ENCODE measurements at places on chromosomes 13 and 19.

DNA sequence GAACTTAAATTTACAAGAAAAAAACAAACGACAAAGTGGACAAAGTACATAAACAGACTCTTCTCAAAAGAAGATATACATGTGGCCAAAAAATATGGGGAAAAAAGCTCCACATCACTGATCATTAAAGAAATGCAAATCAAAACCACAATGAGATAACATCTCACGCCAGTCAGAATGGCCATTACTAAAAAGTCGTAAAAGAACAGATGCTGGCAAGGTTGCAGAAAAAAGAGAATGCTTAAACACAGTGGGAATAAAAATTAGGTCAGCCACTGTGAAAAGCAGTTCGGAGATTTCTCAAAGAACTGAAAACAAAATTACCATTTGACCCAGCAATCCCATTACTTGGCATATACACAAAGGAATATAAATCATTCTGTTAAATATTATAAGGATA, 132.7 kb downstream of the UGGT2 start:
- no peak for DNase-seq

DNA sequence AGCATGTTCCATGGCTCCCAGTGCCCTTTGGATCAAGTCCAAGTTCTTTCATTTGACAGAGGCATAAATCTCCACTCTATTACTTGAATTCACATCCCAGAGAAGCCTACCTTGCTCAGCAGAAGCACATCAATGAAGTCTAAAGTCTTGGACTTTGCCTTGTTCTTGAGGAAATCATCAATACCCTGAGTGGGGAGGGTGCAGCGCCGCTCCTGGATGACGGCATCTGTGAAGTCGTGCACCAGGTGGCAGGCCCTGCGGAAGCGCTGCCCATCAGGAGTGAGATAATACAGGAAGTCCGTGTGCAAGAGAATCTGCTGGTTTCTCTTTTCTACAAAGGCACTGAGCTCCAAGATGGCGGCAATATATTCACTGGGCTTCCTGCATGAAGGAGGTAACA, 10.6 kb downstream of the CYP4F11 start:
- no peak for DNase-seq

- no peak for DNase-seq
These were observed at the start of gene P2RY11 for GRCh38 chr19:10111405-10111811. Gene P2RY11 (plus strand): TSS chr19:10111693. CDS start chr19:10111722, 29 bp downstream.

DNA sequence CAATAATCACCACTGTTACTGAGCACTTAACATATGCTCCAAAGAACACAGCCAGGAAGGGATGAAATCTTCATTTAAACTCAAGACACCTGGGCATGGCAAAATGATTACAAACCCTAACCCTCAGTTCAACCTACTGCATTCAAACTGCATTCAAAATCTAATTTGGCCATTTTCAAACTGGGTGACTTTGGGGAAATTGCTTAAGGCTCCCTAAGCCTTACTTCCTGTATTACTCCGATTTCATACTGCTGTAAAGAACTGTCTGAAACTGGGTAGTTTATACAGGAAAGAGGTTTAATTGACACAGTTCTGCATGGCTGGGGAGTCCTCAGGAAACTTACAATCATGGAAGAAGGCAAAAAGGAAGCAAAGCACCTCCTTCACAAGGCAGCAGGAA, 50.4 kb downstream of the CBY2 start:
- no peak for DNase-seq

DNA sequence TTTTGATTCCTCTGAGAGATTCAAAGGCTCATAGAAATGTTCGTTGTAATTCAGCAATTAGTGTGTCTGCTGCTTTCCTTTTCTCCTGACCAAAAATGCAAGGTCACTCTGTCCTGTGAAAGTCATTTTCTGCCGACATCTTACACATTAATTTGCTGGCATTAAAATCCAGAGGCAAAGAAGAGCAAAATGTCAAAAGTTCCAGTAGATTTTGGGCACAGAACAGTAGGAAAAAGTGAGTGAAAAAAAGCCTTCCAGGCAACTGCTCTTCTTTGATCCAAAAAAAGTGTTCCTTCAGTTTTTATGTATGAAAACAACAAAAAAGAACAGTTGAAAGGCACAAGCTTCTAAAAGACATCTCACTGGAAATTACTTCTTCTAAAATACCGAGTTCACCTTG, 413.8 kb downstream of the FOXO1 start:
- no peak for DNase-seq

GRCh38 chr13:83765796-83766195, 116.5 kb downstream of the SLITRK1 start:
- no peak for DNase-seq
